Amniotic stem cell (primary cell): ENCODE measurements at places on chromosomes 2 and 18.

DNA sequence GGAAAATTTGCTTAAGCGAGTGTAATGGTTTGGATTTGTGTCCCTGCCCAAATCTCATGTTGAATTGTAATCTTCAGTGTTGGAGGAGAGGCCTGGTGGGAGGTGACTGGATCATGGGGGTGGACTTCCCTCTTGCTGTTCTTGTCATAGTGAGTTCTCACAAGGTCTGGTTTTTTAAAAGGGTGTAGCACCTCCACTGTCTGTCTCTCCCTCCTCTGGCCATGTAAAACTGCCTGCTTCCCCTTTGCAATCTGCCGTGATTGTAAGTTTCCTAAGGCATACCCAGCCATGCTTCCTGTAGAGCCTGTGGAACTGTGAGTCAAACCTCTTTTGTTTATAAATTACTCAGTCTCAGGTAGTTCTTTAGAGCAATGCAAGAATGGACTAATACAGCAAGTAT, 6.6 kb downstream of the YIPF4 start:
- DNase-seq: no peak

DNA sequence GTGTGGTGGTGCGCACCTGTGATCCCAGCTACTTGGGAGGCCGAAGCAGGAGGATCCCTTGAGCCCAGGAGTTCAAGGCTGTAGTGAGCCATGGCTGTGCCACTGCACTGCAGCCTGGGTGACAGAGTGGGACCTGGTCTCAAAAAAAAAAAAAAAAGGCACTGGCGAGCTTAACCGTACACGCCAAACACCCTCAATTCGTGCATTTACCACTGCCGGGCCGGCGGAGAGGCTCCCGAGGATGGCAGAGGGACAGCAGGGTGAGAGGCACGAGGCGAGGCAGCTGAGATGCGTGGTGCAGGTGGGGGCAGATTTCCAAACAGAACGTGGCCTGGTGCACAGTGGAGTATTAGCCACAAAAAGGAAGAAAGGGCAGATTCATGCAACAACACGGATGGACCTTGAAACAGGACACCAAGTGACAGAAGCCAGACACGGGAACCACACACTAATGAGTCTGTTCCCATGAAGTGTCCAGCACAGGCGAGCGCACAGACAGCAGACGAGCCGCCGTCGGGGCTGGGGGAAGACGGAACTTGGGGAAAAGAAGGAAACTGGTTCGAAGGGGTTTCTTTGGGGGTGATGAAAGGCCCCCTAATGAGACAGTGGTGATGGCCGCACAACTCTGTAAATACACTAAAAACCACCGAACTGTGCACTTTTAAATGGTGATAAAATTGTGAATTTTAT, 27.4 kb downstream of the SLC66A2 start:
- no peak for DNase-seq

- DNase-seq: no peak
Measured at GRCh38 chr18:6434481-6434880, 19.8 kb upstream of the L3MBTL4 start.

DNA sequence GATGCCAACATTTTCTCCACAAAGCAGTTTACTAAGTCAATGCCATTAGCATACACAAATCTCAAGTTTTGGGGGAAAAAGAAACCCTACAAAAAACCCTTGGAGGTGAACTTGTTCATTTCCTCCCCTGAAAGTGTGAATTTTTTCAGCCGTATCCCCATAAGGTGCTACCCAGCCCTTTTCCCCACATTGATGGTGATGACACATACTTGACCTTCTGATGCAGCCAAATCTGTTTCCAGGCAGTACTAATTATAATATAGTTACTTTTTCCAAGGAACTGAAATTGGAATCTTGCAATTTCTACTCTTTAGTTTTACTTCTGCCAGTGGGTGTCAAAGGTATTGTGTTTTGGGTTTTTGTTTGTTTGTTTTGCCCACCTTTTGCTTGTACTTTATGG, 474.5 kb downstream of the TGIF1 start:
- DNase-seq: no peak

DNA sequence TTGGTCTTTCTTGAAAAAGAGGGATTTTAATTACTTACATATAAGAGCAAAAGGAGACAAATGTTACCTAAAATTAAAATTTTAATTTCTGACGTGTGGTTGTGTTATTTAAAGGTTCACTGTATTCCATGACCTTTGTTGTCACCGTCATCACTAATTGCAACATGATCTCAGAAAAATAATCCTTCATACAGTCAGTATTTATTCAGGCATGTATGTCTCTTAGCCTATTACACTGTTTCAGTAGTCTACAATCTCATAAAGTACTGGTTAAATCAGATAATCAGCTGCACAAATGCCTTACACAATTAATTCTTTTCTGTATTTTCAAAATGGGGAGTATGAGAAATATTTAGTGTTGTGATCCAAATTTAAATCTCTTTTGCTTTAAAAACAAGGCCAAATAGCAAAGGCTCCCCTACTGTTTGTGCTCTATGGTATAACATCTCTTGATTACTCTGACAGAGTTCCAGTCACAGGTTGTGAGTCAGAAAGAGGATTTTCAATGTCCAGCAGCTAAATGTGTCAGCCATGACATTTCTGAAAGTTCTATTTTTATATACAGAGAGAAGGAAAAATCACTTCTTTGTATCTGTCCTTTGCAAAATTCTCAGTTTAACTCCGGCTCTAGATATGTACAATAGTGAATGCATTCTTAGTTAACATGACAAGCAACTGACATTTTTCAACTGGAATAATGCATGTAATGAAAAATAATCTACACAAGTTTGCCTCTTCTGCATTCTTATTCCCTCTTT, 184.0 kb downstream of the FIGN start:
- DNase-seq: peak; percentile 7

- no peak for DNase-seq
Measured at GRCh38 chr2:96139181-96139758, 968 bp upstream of the ASTL start.

DNA sequence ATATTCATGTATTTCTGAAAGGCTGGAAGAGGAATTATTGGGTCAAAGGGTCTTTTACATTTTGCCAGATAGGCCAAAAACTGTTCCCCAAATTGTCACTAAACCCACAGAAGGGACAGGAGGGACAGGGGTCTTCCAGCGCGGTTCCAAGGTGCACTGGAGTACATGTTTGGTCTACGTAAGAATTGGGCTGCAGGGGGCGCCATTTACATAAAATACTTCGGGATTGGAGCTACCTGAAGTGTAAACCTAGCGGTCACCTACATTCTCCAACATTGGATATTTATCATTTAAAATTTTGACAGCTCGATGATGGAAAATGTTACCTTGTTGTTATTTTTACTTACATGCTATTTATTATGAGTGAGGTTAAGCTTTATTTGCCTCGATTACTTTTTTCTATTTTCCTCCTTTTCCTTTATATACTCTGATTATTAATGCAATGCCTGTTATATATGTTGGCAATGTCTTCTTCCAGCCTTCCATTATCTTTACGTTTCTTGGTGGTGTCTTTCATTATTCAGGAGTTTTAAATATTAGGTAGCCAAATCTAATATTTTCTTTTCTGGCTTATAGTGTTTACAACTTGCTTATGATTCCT, 43.0 kb upstream of the RAB6C start:
- DNase-seq: no peak

DNA sequence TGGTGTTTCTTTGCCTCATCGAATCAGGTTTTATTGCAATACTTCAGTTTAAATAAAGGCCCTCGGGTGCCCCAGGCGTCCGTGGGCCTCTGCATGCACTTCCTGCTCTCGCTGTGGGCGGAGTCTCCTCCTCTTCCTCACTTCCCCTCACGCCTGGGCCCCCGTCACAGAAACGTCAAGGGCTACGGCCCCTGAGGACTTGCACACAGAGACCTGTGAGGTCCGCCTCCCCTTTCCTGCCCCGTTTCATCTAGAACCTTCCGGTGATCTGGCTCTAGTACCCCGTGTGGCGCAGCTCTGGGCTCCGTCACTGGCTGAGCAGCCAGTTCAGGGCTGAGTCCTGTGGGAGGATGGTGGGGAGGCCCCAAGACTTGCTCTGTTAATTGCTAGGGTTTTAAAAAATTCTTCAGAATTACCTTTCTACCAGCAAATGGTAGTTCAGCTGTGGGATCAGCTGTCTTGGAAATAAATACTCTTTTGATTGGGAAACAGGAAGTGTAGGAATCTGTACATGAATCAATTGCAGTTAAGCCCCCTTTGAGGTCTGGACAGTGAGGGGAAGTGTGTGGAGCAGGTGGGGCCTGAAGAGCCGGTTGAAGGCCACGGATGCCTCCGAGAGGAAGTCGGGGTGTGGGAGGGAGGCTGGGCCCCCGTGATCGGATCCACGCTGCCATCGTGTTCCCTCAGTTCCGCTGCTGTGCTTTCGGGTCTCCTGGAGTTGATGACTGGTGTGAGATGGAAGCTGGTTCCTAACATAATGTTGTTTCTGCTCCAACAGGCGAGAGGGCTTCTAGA, 10.2 kb downstream of the NFATC1 start:
- no peak for DNase-seq

GRCh38 chr2:217793566-217794132, 209.1 kb downstream of the TNS1 start:
- no peak for DNase-seq

DNA sequence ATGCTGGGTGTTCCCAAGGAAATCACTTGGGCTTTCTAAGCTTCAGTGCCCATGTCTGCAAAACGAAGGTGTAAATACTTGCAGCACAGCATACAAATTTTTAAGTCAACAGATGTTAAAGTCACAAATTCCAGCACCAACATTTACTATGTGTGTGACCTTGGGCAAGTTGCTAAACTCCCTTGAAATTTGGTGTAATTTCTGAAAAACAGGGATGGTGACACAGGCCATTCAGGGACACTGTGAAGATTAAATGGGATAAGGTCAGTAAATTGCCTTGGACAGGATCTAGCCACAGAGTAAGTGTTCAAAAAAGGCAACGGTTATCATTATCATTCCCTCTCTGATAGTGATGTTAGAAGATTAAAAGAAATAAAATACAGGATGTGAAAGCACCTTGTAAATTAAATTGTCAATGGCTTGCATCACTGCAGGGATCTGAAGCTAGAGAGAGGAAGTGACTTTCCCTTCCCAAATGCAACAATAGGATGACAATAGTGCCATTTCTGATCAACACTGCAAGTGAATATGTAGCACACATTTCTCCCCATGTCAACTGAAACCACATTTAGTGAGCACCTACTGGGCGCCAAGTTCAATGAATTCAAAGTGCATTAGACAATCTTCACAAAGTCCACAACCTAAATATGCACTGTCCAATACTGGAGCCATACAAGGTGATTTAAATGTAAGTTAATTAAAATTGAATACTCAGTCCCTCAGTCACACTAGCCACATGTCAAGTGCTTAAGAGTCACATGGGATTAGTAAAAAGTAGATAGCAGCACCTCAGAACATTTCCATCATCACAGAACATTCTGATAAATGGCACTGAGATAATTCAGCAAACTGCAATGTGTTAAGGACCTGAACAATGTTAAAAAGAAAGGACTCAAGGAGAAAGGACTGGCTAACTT, 81.2 kb downstream of the STK39 start:
- no peak for DNase-seq

DNA sequence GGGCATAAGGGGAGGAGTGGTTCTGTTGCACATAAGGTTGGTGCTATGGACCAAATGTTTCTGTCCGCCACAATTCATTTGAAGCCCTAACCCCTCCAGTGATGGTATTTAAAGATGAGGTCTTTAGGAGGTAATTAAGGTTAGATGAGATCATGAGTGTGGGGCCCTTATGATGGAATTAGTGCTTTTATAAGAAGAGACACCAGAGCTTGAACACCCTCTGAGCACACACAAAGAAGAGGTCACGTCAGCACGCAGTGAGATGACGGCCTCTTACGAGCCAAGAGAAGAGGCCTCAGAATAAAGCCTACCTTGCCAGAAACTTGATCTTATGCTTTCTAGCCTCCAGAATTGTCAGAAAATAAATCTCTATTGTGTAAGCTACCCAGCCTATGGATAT, 386.4 kb upstream of the CYRIA start:
- DNase-seq: no peak

DNA sequence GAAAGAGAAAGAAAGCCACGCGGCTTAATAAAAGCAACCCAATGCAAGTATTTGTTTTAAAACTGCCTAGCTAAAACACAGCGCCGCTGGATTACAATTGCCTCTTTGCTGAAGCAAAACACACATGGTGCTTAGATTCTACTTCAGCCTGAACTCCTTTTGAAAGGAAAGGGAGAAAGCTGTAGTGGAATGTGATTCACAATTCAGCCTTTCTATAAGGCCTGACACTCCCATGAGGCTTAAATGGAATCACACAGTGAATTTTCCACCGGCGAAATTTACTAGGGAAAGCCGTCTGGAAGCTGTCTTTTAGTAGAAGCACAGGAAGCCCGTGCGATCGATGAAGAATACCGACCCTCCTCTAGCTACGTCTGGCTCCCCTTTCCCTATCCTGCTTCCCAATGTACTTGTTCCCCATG, 348.0 kb downstream of the DLGAP1 start:
- no peak for DNase-seq

DNA sequence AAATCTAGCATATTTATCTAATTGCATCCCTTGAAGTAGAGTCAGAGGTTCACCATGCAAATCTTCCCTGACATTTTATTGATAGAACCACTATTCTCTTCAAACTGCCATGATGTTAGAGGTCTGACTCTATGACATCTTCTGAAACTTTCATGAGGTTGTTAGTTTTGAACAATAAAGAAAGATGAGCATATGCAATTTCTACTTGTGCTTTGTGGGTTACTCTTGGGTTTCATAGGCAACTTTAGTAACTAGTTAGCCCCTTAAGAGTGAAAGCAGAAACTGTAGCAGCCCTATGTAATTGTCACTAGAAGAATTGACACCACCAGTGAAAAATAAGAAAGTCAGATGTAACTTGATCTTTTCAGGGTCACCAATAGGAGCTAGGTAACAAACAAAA, 53.1 kb upstream of the ZEB2 start:
- no peak for DNase-seq

DNA sequence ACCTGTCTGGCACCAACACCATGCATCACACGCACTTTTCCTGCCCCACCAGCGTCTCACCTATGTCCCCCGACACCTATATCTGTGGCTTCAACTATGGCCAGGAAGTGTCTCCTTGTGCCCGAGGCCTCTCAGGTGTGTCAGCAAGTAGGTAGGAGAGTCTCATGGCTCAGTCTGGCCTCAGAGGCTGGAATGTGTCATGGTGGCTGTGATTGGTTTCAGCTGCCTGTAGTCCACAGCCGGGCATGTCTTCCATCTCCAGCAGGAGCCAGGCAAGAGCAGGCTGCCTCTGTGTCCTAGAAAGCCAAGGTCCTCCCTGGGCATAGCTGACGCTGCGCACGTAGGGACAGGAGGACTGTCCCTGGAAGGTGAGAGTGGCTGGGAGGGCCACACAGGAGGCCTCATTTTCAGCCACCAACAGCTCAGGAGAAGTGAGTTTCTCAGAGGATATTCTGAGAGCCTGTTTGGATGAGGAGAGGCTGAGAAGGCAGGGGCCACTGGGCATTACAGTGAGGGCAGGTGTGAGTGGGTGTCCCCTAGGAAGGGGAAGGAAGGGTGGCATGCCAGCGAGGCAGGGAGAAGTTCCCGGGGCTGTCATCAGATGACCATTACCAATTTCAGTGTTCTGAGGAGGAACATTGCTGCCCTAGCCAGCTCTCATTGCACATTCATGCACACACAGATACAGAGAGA, 47.2 kb downstream of the SDC1 start:
- no peak for DNase-seq
